ENCODE measurements at places on chromosomes 4 and X. TPM values are rescaled to one million over a fixed set of nuclear protein-coding genes. Genes with fewer than 3 reads are reported as not detected.

The LGI2 gene
- total RNA-seq, result not detected

The SUPT20HL1 gene
- not detected for total RNA-seq

The SH2D1A gene
- 34.2 TPM for total RNA-seq

The RHOXF1 gene
- total RNA-seq, result 0.21 TPM

The SHROOM4 gene
- 0.31 TPM for total RNA-seq

The MXRA5 gene
- total RNA-seq, result not detected

The CDX4 gene
- not detected for total RNA-seq

The MAGEA2 gene
- total RNA-seq, result not detected

The UNC5C gene
- not detected for total RNA-seq

The HSFX3 gene
- not detected for total RNA-seq

The SPIN2A gene
- 0.10 TPM for total RNA-seq

The MYOZ2 gene
- total RNA-seq, result not detected

The HELT gene
- total RNA-seq, result not detected

The TENM3 gene
- total RNA-seq, result not detected

The KCNIP4 gene
- total RNA-seq, result not detected

The MTM1 gene
- total RNA-seq, result 21.8 TPM
